ENCODE measurements at places on chromosomes 11 and 22.

DNA sequence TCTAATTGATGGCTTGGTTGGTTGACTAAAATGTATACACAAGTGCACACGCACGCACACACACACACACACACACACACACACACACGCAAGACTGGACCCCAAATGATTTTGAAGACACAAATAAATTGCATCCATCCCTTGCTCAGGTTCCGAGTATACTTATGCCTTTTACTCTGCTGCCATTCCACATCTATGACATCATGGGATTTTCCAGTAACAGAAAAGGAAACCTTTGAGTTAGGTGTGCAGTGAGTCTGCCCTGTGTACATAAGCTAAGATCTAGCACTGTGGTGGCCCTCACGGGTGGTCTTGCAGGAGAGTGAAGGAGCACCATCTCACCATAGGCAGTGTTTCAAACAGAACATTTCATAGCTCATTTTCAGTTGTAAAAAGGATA lies 20.5 kb upstream of the LARGE1 start:
- H3K4me3 ChIP-seq = no peak overlapping the region
- H3K36me3 ChIP-seq = no peaks in the 10 kb centered on the region
- DNase-seq = no peak
- H3K27me3 ChIP-seq = no peaks in the 10 kb centered on the region
- no peaks in the 10 kb centered on the region for H3K4me1 ChIP-seq

GRCh38 chr22:28943501-28943879 lies 60.1 kb downstream of the ZNRF3 start:
- no peak overlapping the region for H3K4me3 ChIP-seq
- DNase-seq = no peak
- peaks cover 4% of the 10 kb centered on the region for H3K4me1 ChIP-seq
- no peak overlapping the region for H3K27ac ChIP-seq
- H3K36me3 ChIP-seq = no peaks in the 10 kb centered on the region
- no peaks in the 10 kb centered on the region for H3K27me3 ChIP-seq

- no peaks in the 10 kb centered on the region for H3K4me1 ChIP-seq
- no peaks in the 10 kb centered on the region for H3K36me3 ChIP-seq
Measured at GRCh38 chr11:132037956-132038355, 667.5 kb downstream of the NTM start.

GRCh38 chr11:9575260-9576240 lies 2.1 kb downstream of the WEE1 start:
- peaks cover 11% of the 10 kb centered on the region for H3K4me1 ChIP-seq
- peaks cover 39% of the 10 kb centered on the region for H3K36me3 ChIP-seq
- H3K27me3 ChIP-seq = no peaks in the 10 kb centered on the region
- peak; percentile 72 for DNase-seq
- H3K4me3 ChIP-seq = peak overlapping the region; percentile 70
